ENCODE measurements at places on chromosomes 13 and 19. TPM values are rescaled to one million over a fixed set of nuclear protein-coding genes. Genes with fewer than 3 reads are reported as not detected.

ACP5 gene
- polyA plus RNA-seq: 16.0 TPM

HDGFL2 gene
- 68.7 TPM for polyA plus RNA-seq

NCAN gene
- polyA plus RNA-seq: 0.14 TPM

ZNF607 gene
- polyA plus RNA-seq: 12.6 TPM

VPS36 gene
- 42.0 TPM for polyA plus RNA-seq

LILRA1 gene
- 0.20 TPM for polyA plus RNA-seq

HCST gene
- 3.3 TPM for polyA plus RNA-seq

ZNF433 gene
- polyA plus RNA-seq: 19.4 TPM

ZNF135 gene
- polyA plus RNA-seq: 28.6 TPM

MEDAG gene
- 0.66 TPM for polyA plus RNA-seq

KIR2DL3 gene
- polyA plus RNA-seq: not detected

TRPM4 gene
- 39.9 TPM for polyA plus RNA-seq

ZNF121 gene
- 24.3 TPM for polyA plus RNA-seq

LGALS4 gene
- polyA plus RNA-seq: 2.0 TPM

C19orf85 gene
- polyA plus RNA-seq: not detected

C13orf42 gene
- 0.20 TPM for polyA plus RNA-seq

KLK1 gene
- 2.1 TPM for polyA plus RNA-seq

CTXN1 gene
- 34.1 TPM for polyA plus RNA-seq

ALOX5AP gene
- 4.4 TPM for polyA plus RNA-seq

GNG14 gene
- polyA plus RNA-seq: not detected

HSPH1 gene
- 103 TPM for polyA plus RNA-seq

WASF3 gene
- polyA plus RNA-seq: 57.5 TPM

DNAAF3 gene
- polyA plus RNA-seq: 2.0 TPM

NEK5 gene
- 3.4 TPM for polyA plus RNA-seq

TEX26 gene
- 0.81 TPM for polyA plus RNA-seq

CEACAM7 gene
- polyA plus RNA-seq: not detected

ADGRE2 gene
- 0.56 TPM for polyA plus RNA-seq

SERP2 gene
- 14.4 TPM for polyA plus RNA-seq

NLRP11 gene
- polyA plus RNA-seq: 0.15 TPM

FCGBP gene
- 8.1 TPM for polyA plus RNA-seq

ETV2 gene
- 3.3 TPM for polyA plus RNA-seq

AMER2 gene
- polyA plus RNA-seq: 0.33 TPM

EPS8L1 gene
- polyA plus RNA-seq: 64.6 TPM

CABP5 gene
- polyA plus RNA-seq: not detected

Measured in left renal pelvis (tissue), 4 donors.